IPS DF 19.7 (cell line): ENCODE measurements at places on chromosomes 5 and 9.

DNA sequence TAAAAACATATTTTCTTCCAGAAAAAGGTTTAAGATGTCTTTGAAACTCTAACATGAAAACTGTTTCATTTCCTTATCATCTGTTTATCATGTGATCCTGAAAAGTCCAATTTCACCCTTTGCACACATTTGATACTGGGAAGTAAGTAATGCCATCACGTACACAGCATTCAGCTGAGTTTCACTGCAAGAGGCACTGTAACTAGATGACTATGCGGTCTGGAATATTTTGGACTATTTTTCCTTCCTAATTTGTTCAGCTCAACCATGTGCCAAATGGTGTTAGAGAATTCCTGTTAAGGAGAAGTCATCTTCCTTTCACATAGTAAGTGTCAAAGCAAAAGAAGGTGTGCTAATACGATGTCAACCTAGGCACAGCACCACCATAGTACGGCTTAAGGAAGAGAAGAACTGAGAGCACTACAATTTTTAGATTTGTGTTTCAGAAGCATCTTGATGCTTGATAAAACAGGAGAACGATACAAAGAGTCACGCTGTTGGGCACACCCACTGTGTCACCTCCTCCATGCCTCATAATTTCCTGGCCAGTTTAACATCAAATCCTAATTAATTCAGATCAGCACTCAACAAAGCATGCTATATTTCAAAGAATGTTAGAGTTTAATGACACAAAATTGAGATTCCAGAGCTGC is 77.5 kb downstream of the GNAQ start:
- no peak for DNase-seq

DNA sequence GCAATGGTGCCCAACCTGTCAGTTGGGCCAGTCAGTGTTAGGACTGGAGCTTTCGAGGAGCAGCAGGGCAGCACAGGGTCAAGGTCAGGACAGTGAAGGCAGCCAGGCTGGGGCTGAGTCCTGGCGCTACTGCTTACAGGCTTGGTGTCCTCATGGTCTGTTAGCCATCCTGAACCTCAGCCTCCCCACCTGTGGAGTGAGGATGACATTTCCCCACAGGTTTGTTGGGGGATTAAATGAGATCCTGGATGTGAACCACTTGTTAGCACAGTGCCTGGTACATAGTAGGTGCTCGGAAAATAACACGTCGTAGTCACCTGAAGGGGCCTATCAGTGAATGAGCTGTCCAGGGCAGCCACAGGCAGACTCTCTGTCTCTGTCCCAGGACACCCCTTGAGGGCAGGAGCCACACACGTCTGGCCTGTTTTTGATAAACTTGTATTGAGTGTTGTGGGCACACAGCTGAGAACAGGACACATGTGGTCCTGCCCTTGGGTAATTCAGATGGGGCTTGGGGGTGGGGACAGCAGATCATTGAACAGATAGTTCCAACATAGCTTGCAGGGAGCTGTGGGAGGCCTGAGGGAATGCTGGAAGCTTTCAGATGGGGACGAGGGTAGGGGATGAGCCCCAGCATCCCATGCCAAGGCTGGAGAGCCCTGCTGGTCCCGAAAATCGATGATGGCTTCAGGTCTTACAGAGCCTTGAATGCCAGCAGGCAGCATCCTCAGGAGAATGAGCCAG is 69.3 kb downstream of the AMBP start:
- DNase-seq = no peak

DNA sequence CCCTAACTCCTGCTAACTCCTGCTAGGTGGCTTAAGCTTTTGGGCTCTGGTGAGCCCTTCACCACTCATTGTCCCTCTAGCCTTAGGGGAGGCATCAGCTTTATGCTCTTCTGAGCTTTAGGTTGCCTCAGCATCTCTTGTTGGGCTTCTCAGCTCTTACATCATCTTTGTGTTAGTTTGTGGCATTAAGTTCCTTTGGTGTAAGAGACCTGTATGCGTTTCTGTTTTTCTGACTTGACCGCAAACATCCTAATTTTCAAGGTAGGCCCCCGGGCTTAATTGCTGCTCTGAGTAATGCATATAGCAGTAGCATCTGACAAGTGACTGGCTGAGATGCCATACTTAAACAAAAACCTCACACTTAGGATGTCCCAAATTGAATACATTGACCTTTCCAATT is 287.8 kb upstream of the TUT7 start:
- DNase-seq = no peak

- no peak for DNase-seq
Observed at GRCh38 chr9:107631788-107632187, 142.2 kb upstream of the KLF4 start.

DNA sequence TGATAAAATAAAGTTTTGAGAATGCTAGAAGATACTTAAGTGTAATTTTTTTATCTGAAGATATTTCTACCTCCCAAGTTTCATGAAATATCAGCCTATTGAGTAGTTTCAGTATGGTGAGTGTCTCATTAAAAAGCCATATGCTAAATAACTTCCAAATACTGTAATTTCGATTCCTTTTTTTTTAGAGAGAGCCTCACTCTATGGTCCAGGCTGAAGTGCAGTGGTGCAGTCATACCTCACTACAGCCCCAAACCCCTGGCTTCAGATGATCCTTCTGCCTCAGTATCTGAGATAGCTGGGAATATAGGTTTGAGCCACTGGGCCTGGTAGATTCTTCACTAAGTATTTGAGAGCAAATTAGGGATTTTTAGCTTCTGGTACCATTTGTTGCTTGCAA is 24.5 kb downstream of the CDC42SE2 start:
- no peak for DNase-seq

GRCh38 chr5:1089621-1090040 is 22.2 kb downstream of the SLC12A7 start:
- DNase-seq = no peak

- DNase-seq = no peak
Observed at GRCh38 chr9:107562798-107563197, 73.2 kb upstream of the KLF4 start.

DNA sequence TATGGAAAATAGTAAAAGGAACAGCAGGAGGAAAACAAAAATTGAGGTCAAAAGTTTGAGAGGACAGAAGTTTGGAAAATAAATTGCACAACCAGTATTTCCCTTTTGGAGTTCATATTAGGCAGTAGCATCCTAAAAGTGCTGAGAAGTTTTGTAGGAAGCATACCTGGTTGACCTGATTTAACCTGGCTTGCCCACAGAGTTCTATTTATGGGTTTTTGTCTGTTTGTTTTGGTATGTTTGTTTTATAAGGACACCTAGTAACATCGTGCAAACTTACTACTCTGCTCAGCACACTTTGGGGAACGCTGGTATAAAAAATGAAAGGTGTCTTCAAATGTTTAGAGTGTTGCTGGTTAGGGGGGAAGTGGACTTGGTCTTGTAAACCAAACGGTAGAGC is 15.1 kb downstream of the ADRB2 start:
- DNase-seq = no peak

GRCh38 chr5:37626266-37626665 is 213.6 kb downstream of the GDNF start:
- no peak for DNase-seq

DNA sequence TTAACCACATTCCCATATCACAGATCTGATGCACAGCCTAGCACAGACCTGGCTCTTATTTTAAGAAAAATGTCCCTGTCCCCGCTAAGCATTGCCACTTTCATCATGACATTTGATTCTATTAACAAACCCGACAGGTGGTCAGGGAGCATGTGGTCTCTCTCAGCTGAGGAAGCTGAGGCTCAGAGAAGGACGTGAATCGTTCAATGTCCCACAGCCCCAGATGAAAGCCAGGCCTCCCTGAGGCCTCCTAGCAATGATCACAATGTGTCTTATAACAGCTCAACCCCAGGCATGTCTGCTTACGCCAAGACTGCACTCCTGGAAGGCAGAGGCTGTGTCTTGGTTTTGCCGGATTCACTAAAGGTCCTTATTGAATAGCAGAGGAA is 10.4 kb upstream of the CRB2 start:
- no peak for DNase-seq

DNA sequence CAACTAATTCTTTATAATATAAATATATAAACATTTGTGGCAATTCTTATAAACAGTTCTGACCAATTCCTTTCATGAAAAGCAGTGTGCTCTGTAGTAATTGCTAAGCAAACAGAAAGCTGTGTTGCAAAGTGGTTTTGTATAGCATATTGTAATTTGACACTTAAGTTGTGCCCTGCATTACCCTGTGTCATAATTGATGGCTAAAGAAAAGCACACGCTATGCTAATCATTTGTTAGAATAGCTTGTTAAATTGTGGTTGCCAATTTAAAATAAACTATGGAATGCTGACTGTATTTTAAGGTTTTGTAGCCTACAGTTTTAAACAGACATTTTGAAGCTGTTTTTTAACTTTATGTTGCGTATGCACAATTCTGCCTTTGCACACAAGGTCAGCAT is 140.0 kb downstream of the PBX3 start:
- DNase-seq = no peak

DNA sequence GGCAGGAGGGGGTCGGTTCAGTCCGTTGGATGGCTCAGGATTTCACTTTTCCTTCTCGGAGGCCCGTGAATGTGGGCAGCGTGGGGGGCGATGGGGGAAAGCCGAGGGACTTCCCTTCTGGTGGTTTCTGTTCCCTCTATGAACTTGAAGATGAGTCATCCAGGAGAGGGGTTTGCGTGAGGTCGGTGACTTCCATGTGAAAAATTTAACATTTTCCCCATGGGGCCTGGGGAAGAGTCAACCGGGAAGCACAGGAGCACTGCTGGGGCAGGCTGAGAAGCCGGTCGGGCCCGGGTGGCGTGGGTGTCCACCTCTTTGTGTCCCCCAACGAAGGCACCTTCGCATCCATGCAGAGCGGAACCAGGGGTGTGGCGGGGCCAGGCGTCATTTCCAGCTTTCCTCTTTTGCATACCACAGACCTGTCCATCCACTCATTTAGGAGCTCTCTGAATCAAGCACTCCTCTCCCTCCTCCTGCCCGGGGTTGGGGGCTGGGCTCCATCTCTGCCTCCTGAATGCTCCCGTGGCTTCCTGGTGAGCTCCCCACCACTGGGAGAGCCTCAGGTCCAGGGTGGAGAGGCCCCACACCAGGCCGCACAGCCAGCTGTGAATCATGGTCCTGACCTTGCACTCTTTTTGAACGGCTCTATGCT is 68.4 kb downstream of the ANKRD33B start:
- no peak for DNase-seq

- peak; percentile 82 for DNase-seq
Observed at GRCh38 chr5:10513501-10514442, 50.1 kb upstream of the ANKRD33B start.

- DNase-seq = peak; percentile 35
Observed at GRCh38 chr5:157864067-157864466, 5.1 kb upstream of the CLINT1 start.

DNA sequence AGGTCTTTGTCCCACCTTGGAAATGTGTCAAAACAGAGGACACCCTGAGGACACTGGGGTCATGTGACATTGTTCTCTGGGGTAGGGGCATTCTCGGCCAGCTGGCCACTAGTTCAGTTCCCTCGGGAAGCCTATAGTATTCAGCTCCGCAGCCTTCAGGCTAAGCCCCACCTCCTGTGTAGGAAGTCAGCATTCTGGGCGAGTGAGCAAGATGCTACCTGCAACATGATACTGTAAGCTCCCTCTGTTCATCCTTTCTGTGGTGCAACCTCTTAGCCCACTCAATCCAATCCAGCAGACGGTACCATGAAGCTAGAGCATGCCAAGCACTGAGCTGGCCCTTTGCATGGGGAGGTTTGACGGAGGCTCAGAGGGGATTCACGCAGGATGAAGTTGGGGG is 5.3 kb downstream of the NTNG2 start:
- DNase-seq = no peak

GRCh38 chr9:112046181-112046580 is 128.9 kb downstream of the SUSD1 start:
- DNase-seq = no peak

- no peak for DNase-seq
Observed at GRCh38 chr9:113485761-113486115, 22.2 kb downstream of the RGS3 start.

GRCh38 chr5:52282647-52283046 is 505.1 kb upstream of the ITGA1 start:
- DNase-seq = no peak

- DNase-seq = no peak
Observed at GRCh38 chr9:88605512-88606362, 70.8 kb downstream of the NXNL2 start.

GRCh38 chr9:87497080-87497603 is 525 bp upstream of the DAPK1 start:
- DNase-seq = no peak

DNA sequence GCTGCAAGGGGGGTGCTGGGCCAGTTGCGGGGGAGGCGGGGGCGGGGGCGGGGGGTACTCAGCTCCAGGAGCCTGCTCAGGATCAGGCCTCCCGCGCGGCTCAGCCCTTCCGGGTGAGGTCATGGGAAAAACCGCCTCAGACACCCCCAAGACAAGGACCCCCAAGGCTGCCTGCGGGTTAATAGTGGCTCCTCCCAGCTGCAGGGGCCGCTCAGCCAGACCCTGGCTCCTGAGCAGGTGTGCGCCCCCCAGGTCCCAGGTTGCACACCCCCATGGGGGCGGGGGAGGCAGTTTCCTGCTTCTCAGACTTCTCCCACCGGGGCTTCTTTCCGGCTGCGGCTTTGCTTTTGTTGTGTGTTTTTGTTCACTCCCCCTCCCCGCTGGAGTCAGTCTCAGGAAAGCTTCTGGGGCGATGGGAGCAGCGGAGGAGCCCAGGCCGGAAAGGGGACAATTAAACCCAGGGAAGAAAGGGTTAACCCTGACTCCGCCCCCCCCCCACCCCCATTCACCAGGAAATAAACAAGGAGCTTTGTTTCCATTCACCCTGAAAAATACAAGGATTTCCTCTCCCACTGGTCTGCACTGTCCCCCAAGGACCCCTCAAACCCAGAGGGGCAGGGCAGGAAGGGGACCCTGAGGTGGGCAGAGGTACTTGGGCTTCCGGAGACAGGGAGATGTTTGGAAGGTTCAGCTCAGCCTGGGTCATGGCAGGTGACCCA is 42.3 kb upstream of the NOTCH1 start:
- peak; percentile 96 for DNase-seq

- DNase-seq = no peak
Observed at GRCh38 chr9:135536216-135536615, 9.7 kb upstream of the OBP2A start.

GRCh38 chr5:138929571-138929955 is 54.4 kb upstream of the LRRTM2 start:
- no peak for DNase-seq

DNA sequence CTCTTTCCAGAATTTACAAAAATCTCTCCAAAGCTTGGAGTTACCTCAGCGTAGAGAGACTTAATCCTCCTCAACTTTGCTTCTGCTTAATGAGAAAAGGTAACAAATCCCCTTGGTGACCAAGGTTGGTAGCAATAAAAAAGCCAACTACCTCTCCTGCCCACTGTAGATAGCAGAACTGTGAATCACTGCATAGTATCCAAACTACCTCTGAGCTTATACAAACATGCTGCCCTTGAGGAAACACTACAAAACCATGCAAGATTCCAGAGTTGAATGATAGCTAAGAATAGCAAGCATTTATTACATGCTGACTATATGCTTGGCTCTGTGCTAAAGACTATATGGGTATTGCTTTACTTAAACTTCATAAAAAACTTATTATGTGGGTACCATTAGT is 2.8 kb upstream of the ADAMTS12 start:
- DNase-seq = no peak
